GM03348 (cell line): ENCODE measurements at places on chromosomes 3 and 15.

GRCh38 chr15:92400980-92401787 is 7.5 kb downstream of the ST8SIA2 start:
- no peak for DNase-seq

DNA sequence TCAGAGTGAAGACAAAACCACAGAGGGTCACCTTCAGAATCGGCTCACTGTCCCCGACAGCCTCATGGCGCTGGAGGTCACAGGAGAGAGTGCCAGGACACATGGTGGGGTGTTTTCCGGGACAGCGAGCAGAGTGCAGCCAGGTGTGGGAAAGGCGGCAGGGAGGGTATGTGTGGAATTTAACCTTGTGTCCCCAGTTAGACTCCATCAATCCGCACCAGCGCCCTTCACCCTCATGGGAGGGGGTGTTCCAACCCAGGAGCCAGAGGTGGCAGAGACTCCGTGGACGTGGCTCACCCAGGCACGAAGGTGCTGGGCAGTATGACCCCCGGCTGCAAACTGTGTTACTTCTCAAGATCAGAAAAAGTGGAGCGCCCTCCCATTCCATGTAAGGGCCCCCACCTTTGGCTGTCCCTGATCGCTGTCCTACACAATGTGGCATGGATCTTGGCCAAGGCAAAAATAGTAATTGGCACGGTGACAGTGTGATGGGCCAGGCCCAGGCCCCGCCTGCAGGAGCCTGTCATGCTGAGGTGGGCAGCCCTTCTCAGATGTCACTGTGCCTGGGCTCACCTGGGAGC is 190.3 kb downstream of the XXYLT1 start:
- DNase-seq = no peak

DNA sequence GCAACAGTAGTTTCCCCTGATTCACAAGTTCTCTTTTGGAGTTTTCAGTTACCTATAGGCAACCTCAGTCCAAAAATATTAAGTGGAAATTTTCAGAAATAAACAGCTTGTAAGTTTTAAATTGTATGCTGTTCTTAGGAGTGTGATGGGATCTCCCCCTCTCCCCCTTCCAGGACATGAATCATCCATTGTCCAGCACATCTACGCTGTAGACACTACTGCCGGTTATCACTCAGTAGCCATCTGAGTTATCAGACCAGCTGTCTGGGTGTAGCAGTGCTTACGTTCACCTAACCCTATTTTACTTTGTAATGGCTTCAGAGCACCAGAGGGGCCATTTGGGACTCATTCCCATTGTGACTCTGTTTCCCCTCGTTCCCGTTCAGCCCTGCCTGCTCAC is 96.7 kb upstream of the PLXNA1 start:
- DNase-seq = no peak

DNA sequence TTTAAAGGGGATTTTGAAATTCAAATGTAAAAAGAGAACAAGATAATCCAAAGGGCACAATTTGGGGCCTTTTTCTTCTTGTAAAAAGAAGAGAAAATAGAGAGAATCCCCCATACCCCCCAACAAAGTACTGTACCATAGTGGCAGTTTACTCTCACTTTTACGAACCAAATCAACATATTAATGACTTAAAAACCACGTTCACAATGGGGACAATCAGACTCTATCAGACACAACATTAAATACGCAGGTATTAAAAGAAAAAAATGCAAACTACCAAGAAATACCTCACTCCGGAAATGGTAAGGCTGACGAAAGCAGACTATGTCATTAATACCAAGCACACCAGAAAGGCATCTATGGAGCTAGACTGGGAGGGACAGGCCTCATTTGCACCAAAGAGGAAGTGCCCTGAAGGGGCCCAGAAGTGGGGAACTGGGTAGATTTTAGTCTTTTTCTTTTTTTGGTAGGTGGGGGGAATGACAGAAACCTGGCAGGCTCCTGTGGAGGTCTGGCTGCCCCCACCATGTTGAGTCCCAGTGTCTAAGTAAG is 134.3 kb downstream of the TIGIT start:
- DNase-seq = no peak

DNA sequence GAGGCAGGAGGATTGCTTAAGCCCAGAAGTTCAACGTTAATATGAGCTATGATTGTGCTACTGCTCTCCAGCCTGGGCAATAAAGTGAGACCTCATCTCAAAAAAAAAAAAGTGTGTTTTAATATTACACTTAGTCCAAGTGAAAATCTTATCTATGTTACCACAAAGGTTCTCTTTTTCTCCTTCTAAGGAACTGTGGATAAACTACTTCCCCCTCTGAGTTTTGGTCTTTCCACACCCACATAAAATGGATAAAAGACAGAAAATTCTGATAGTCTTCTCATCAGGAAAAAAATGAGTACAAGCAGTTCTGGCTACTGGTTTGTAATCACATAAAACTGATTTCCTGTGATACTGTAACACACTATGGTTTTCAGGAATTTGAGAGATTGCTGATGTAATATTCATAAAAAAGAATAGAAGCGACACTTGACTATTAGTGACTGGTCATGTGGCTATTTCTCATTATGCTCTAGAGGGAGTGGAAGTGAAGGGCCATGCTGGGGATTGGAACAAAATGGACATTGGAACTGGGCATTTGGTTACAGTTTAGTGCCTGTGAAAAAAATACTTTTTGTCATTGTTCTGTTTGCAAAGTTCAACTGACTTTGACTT is 68.2 kb downstream of the RYR3 start:
- no peak for DNase-seq

- no peak for DNase-seq
Observed at GRCh38 chr15:101056366-101057334, 137.5 kb downstream of the LRRK1 start.

DNA sequence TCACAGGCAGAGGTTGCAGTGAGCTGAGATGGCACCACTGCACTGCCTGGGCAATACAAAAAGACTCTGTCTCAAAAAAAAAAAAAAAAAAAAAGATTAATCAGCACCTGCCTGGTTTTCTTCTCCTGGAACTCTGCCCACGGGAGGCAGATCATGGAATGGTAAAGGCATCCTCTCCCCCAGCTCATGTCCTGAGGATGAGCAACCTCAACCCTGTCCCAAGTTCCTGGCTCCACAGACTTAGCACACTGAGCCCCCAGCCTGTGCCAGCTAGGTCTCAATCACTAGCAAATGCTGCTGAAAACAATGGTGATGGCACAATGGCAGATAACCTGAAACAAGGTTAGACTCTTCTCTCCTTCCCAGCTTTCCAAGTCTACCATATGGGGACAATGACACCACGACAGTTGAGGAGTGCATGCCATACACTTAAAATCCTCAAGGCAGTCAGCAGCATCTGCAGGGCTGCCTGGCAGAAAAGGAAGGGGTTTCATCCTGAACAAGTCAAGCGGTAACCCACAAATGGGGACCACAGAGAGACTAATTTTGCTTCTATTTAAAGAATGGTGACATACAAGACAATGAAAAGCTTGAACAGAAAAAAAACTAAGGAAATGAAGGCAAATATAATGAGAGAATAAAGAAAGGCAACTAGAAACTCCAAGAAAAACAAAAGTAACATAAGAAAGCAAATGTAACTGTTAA is 4.8 kb downstream of the CLN6 start:
- DNase-seq = peak; percentile 1

DNA sequence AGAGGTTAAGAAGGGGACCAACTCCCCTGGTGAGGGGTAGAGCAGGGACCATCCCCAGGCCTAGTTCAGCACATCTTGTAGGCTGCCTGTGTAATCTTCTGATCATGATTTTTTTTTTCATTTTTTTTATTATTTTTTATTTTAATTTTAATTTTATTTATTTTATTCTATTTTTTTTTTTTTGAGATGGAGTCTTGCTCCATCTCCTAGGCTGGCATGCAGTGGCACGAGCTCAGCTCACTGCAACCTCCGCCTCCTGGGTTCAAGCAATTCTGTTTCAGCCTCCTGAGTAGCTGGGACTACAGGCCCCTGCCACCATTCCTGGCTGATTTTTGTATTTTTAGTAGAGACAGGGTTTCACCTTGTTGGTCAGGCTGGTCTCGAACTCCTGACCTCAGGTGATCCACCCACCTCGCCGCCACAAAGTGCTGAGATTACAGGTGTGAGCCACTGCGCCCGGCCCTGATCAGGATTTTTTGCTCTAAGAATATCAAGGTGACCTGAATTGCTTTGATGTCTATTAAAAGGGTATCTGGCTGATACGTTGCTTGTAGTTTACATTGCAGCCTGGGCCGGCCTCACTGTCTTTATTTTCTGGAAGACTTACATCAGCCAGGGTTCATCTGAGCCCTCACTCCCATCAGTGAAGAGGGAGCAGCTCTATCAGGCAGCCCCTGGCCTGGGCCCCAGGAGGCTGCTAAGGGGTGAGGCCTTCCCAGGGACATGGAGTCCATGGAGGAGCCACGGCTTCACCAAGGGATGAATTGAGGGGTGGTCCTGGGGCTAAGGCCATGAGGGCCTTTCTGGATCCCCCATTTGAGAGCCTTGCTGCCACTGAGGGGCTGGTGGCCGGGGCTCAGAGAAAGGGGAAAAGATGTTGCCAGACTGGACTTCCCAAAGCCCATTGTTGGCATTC is 10.7 kb downstream of the SYNM start:
- no peak for DNase-seq

DNA sequence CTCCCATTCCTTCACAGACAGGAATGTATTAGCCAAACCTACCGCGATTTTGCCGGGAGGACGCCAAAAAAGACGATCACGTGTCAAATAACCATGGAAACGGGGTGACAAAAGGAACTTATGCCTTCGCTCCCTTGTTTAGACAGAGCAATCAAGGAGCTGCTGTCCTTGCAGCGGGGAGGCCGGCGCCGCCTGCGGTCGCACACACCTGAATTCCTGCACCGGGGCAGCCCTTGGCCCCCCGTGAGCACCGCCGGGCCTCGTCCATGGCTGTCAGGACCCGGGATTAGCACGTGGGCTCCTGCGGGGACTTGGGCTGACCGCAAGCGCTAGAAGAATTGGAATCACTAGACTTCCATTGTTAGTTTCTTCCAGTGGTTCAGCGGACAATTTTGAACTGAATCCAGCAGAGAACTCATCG is 193.1 kb downstream of the SHQ1 start:
- DNase-seq = peak; percentile 25

DNA sequence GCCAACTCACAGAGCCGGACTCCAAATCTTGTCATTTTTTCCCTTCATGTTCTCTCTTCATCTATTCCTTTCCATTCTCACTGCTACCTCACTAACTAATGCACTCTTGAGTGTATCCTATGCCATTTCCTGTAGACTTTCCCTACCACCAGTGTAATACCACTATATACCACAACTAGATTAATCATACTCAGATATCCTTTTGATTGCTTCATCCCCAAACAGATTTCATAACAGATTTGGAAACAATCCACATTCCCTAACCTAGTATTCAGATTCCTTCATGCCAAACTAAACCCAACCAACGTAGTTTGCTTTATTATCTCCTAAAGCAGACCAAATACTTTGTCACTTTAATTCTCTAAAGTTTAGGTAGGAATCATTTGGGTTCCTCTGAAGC is 2.6 kb upstream of the PLOD2 start:
- DNase-seq = peak; percentile 65

- DNase-seq = peak; percentile 9
Observed at GRCh38 chr15:33029109-33029652, 165.3 kb downstream of the FMN1 start.

- peak; percentile 1 for DNase-seq
Observed at GRCh38 chr3:139198186-139198585, 145.6 kb upstream of the MRPS22 start.

DNA sequence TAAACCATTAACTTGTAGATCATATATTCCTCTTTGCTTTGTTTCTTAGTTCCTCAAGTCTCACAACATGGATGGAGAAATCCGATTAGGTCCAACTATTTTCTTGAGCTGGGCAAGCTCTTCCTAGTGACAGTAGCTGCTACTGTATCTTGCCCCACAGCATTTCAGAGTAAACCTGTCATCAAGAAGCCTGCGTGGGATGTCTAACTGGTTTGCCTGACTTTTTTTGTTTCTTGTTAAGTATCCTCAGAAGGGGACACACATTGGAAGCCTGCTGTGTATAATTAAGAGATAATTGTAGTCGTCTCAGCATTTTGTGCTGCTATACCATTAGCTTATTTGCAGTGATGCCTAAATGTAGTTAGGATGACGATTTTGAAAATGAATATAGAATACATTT is 29.3 kb upstream of the STT3B start:
- peak; percentile 18 for DNase-seq

- no peak for DNase-seq
Observed at GRCh38 chr3:45425237-45425933, 37.0 kb downstream of the LARS2 start.

GRCh38 chr3:190155752-190156151 is 35.1 kb upstream of the P3H2 start:
- no peak for DNase-seq

DNA sequence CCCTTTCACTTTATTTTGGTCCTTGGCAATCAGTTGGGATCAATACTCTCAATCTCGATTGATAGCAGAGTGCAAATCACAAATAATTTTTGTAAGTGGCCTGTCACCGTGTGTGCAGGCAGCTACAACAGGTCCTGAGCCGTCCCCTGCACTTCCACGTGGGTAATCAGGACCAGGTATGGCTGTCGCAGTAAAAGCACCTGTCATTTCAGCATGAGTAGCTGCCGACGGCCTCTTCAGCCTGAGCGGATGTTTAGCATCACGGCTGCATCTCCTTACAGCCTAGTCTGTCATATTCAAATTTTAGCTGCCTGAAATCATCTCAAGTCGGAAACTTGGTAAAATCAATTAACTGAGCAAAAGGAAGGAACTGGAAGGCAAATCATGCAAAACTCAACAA is 53.0 kb upstream of the FOXP1 start:
- DNase-seq = no peak

DNA sequence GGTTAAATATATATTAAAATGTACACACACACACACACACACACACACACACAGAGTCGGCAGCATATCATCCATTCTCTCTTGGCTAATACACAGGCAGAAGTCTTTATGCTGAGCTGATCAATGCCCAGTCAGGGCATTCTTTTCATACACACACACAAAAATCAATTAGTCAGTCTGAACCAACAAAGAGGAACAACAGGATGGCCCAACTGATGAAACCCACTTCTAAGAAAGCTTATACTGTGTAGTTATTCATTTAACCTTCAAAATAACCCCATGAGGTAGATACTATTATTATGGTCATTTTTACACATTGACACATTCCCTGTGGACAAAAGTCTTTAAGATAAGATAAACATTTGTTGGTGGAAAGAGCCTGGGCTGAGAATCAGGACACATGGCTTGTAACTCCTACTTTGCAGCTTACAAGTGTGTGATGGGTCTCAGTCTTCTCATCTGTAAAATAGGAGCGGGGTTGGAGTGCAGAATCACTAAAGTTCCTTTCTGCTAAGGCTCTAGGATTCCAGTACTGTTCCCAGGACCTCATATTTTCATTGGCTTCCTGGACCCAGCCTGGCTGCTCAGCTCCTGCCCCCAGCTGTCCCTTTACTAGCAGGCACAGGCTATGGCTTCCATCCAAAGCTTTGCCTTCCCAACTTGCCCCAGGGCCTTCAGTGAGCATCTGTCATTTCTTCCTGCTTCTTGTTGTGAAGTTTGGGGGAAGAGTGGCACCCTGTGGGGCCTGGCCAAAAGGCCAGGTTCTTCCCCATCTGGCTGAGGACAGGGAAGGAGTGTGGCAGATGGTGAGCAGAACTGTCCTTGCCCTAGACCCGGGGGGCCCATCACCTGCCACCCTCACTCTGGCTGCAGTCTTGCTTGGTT is 27.2 kb upstream of the GLCE start:
- no peak for DNase-seq
